Stimulated activated CD4-positive, alpha-beta T cell treated with anti-CD3 and anti-CD28 coated beads, TNF-alpha, amount 100 ng/mL, for 1 hour (primary cell): ENCODE measurements at places on chromosomes 5 and 9.

GRCh38 chr5:122844136-122844909 is 1.1 kb upstream of the SNX24 start:
- no peak for DNase-seq

DNA sequence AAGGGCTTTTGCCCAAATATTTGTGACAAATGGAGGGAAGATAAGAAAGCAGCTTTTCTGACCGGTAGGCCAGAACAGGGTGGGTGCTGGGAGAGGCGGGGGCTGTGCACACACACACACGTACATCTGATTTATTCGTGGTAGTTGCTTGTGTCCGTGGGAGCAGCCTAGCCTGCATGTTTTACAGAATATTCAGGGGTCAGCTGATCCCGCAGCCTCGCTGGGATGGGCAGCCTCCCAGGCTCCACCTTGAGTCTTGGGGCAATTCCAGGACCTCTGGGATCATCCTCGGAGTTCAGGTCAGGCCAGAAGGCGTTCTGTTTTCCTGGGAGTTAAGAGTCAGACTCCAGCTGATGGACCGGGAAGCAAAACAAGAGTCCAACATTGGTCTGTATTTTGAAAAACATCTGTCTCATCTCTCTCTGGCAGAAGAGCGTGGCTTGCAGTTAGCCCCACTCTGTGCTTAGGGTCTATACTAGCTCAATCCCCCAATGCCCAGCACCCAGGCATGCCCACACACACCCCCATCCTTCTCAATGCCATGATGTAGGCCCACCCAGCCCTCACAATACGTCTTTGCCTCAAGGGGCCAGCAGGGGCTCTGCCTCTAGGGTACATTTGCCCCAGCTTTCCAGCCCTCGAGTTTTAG is 210.6 kb downstream of the GOLPH3 start:
- no peak for DNase-seq

DNA sequence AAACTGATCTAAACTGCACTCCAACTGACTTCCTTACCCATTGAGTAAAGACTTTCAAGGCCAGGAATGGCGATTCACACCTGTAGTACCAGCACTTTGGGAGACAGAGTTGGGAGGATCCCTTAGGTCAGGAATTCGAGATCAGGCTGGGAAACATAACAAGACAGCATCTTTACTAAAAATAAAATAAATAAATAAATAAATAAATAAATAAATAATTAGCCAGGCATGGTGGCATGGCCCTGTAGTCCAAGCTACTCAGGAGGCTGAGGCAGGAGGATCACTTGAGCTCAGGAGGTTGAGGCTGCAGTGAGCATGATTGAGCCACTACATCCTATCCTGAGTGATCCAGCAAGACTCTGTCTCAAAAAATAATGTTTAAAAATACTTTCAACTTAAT is 148.4 kb downstream of the CEMIP2 start:
- no peak for DNase-seq

DNA sequence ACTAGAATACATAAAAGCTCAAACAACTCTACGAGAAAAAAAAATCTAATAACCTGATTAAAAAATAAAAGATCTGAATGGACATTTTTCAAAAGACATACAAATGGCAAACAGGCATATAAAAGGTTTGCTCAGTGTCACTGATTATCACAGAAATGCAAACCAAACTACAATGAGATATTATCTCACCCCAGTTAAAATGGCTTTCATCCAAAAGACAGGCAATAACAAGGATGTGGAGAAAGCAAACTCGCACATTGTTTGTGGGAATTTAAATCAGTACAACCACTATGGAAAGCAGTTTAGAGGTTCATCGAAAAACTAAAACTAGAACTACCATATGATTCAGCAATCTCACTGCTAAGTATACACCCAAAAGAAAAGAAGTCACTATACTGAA is 20.8 kb downstream of the UGT3A2 start:
- no peak for DNase-seq

DNA sequence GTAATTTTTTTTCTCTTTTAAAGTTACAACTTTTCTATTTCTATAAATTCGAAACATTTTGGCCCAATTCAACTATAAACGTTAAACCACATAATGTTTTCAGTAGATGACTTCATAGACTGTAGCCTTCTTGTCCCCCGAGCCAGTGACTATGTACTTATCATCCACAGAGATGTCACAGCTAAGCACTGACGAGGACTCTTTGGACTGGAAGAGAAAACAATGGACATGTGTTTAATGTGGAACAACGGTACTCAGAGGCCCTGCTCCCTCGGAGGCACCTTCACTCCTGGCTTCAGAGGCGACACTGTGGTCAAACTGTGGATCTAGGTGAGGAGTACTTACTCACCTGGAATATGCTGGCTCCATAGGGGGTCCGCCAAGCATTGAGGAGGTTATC is 105.2 kb downstream of the TLE1 start:
- DNase-seq: no peak

GRCh38 chr5:181120306-181120705 is 10.7 kb downstream of the OR2V1 start:
- DNase-seq: no peak

GRCh38 chr9:12856603-12857002 is 81.8 kb downstream of the LURAP1L start:
- DNase-seq: no peak

GRCh38 chr9:70519912-70520724 is 105.7 kb upstream of the KLF9 start:
- no peak for DNase-seq

DNA sequence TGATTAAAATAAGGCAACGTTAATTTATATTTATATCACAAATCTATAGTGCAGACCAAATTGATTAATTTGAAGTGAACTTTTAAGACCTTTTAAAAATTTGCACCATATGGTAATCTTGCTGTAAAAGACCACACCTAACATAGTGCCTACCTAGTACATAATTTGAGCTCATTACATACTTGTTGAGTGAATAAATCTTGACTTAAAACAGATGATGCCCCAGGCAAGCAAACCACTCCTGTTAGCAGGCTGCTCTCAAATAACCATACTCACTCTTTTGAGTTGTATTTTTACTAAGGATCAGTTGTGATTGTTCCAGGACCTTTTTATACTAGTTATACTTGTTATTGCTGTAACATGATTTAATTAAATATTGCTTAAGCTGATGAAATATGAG is 27.2 kb downstream of the CMYA5 start:
- no peak for DNase-seq

DNA sequence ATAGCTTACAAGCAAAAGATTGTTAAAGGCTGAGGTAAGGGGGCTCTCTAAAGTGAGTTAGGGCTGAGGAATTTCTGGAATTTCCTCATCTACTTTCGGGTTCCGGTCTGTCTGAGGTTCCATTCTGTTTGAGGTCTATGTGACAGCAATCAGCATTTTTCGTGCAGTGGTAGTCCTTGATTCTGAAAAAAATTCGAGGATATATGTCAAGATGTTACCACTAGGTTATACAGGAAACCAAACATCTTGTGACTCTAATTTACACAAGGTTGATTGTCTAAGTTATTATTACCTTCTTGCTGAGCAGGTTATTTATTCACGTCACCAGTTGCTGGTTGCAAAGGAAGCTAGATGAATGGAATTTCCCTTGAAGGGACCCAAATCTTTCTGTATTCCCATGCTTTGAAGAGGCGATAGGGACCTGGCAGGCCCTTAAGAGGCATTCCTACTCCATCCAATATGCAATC is 35.2 kb downstream of the RLN2 start:
- no peak for DNase-seq
